ENCODE measurements at places on chromosomes 16 and 17. TPM values are rescaled to one million over a fixed set of nuclear protein-coding genes. Genes with fewer than 3 reads are reported as not detected.

DNA sequence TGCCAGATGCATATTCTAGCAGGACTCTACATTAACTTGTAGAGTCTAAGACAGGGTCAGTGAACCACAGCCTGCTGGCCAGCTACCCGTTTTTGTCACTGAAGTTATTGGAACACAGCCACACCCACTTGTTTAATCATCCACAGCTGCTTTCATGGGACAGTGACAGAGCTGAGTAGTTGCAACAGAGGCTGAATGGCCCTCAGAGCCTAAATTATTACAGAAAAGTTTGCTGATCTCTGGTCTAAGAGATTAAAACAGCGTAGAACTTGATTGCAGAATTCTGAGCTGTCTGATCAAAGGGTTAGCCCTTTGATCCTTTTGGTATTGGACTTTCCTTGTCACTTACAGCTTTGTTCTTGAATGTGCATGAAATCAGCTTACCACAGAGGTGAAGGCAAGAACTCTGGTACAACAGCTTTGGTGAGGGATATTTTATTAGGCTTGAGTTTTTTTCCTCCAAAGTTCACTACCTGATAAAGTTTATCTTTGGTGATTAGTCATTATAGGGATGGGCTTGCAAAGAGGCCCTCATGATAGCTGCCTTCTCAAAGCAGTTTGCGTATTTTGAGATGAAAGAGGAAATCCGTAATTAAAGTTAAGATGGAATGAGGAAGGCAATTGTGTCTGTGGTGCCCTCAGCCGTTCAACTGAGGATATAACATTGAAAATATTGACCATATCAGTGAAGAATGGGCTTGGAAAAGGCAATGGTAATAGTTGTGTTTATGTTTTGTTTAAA lies 23.6 kb downstream of the ALDH3A2 start:
- no peaks in the 10 kb centered on the region for H3K4me1 ChIP-seq
- no peak for DNase-seq
- H3K27me3 ChIP-seq, result no peaks in the 10 kb centered on the region

DNA sequence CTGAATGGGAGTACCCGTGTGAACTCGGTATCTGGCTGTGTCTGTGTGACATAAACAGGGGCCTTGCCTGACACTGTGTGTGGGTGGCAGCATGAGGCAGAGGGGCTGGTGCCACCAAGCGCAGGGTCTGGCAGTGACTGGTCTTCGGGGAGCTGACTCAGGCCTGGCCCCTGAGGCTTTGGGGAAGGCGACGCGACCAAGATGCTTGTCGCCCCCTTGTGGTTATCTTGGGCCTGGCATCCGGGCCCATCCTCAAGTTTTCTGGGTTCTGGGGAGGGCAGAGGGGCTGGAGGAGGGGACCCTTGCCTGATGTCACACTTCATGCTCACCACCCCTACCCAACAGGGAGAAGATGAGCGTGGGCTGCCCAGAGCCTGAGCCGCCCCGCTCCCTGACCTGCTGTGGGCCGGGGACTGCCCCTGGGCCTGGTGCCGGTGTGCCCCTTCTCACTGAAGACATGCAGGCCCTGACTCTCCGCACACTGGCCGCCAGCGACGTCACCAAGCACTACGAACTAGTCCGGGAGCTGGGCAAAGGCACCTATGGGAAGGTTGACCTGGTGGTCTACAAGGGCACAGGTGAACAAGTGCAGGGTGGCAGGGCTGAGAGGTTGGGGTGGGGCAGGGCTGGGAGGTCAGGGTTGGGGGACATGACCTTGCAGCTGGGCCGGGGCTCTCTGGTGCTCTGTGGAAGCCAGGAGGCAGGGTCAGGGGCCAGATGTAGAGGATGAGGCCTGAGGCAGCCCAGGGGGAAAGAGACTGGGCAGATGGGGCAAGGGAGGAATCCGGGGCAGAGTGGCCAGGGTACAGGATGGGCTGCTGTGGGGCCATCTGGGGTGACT lies 24.9 kb downstream of the SBK1 start:
- peak; percentile 69 for DNase-seq

- no peak overlapping the region for H3K27ac ChIP-seq
- H3K4me3 ChIP-seq, result no peak overlapping the region
- DNase-seq, result no peak
- H3K27me3 ChIP-seq, result no peaks in the 10 kb centered on the region
- H3K36me3 ChIP-seq, result no peaks in the 10 kb centered on the region
These were observed 53.2 kb downstream of the SLC39A11 start for GRCh38 chr17:73039282-73039681.

NGFR gene
- 60.6 TPM for total RNA-seq

Data from A673 (cell line).